ENCODE measurements at places on chromosomes 11 and 22.
A peak's percentile ranks its signal among the peaks of the same experiment; 100 is the strongest.

- H3K27me3 ChIP-seq: no peaks in the 10 kb centered on the region
- H3K36me3 ChIP-seq: peaks cover 96% of the 10 kb centered on the region
- H3K4me1 ChIP-seq: no peaks in the 10 kb centered on the region
- H3K4me3 ChIP-seq: no peak overlapping the region
Measured at GRCh38 chr22:50460938-50461337, 13.9 kb downstream of the SBF1 start.

DNA sequence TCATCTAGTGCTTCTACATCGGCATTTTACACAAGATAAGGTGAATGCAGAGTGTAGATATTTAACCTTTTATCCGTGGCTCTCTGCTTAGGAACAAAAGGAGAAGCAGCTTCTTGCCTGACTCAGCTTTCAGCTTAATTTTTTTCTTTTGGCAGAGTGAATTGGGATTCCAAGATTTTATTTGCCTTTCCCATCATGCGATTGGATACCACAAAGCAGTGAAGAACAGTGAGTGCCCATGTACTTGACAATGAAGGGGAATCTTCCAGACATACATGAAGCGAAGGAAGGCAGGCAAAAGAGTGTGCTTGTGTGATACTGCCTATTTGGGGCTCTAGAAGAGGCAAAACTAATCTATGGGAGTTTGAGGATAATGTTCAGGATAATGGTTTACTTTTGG is 17.0 kb upstream of the CHKA start:
- no peak overlapping the region for H3K4me3 ChIP-seq
- H3K36me3 ChIP-seq: no peaks in the 10 kb centered on the region
- 0 out of 2 replicates have a peak, but pooled peaks cover 3% of the 10 kb centered on the region for H3K27me3 ChIP-seq
- DNase-seq: no peak
- H3K27ac ChIP-seq: no peak overlapping the region

DNA sequence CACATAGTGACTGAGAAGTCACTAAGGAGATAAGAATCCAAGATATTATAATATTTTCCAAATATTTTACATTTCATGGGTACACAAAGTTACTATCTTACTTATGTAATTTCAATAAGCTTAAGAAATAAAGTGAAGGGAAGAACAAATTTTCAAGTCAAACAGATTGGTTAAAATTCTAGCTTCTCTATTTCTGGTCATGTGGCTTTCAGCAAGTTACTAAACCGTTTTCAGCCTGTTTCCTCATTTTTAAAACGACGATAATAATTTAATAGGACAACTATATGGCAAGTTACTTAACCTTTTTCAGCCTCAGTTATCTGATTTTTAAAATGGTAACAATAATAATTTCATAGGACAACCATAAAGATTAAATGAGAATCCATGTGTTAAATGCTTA is 15.6 kb downstream of the DCUN1D5 start:
- no peak for DNase-seq
- no peak overlapping the region for H3K27ac ChIP-seq
- H3K4me3 ChIP-seq: no peak overlapping the region
- H3K27me3 ChIP-seq: no peaks in the 10 kb centered on the region

GRCh38 chr11:7506243-7506642 is 7.6 kb upstream of the PPFIBP2 start:
- H3K27me3 ChIP-seq: no peaks in the 10 kb centered on the region
- no peak for DNase-seq
- H3K4me3 ChIP-seq: no peak overlapping the region
- H3K36me3 ChIP-seq: no peaks in the 10 kb centered on the region

DNA sequence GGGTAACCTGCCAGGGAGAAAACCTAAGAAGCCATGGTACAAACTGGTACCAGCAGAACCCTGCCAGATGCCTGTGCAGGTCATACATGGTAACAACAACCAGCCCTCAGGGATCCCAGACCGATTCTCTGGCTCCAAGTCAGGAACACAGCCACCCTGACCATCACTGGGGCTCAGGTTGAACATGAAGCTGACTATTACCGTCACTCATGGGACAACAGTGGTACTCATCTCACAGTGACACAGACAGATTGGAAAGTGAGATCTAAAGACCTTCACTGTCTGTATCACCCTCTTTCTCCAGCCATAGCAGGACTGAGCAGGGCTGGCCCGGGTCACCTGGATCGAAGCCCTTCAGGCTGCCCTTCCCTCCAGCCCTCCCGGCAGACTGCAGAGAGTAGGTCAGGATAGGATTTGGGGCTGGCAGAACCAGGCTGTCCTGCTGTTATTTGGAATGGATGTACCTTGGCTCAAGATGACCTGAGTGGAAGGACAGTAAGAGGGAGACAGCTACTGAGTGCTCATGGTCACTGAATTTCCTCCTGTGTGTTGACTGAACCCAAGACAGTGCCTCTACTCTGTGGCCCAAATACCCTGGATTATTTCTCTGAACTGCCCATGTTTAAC is 94.7 kb downstream of the GGTLC2 start:
- no peak for DNase-seq
- H3K27me3 ChIP-seq: peaks cover 37% of the 10 kb centered on the region
- H3K27ac ChIP-seq: no peak overlapping the region

- H3K27ac ChIP-seq: no peak overlapping the region
- no peaks in the 10 kb centered on the region for H3K27me3 ChIP-seq
- H3K4me1 ChIP-seq: peaks cover 12% of the 10 kb centered on the region
Measured at GRCh38 chr11:64007629-64008282, 21.5 kb downstream of the OTUB1 start.

GRCh38 chr11:75743711-75744563 is 24.6 kb upstream of the DGAT2 start:
- H3K36me3 ChIP-seq: no peaks in the 10 kb centered on the region
- no peak overlapping the region for H3K27ac ChIP-seq
- no peak for DNase-seq
- no peaks in the 10 kb centered on the region for H3K4me1 ChIP-seq
- no peak overlapping the region for H3K4me3 ChIP-seq
- H3K27me3 ChIP-seq: no peaks in the 10 kb centered on the region

GRCh38 chr11:69630017-69630416 is 10.9 kb upstream of the CCND1 start:
- H3K27ac ChIP-seq: no peak overlapping the region
- no peaks in the 10 kb centered on the region for H3K36me3 ChIP-seq
- H3K4me3 ChIP-seq: no peak overlapping the region
- DNase-seq: no peak

- peak overlapping the region; percentile 91 for H3K27ac ChIP-seq
- no peak overlapping the region for H3K4me3 ChIP-seq
- no peaks in the 10 kb centered on the region for H3K27me3 ChIP-seq
- H3K4me1 ChIP-seq: peaks cover 59% of the 10 kb centered on the region
- no peaks in the 10 kb centered on the region for H3K36me3 ChIP-seq
Measured at GRCh38 chr11:69416762-69417698, 64.4 kb upstream of the LINC01488 start.

- H3K27ac ChIP-seq: no peak overlapping the region
- H3K4me1 ChIP-seq: no peaks in the 10 kb centered on the region
- no peaks in the 10 kb centered on the region for H3K36me3 ChIP-seq
- no peak overlapping the region for H3K4me3 ChIP-seq
- DNase-seq: no peak
Measured at GRCh38 chr11:1205987-1206331, 16.9 kb upstream of the MUC5B start.

DNA sequence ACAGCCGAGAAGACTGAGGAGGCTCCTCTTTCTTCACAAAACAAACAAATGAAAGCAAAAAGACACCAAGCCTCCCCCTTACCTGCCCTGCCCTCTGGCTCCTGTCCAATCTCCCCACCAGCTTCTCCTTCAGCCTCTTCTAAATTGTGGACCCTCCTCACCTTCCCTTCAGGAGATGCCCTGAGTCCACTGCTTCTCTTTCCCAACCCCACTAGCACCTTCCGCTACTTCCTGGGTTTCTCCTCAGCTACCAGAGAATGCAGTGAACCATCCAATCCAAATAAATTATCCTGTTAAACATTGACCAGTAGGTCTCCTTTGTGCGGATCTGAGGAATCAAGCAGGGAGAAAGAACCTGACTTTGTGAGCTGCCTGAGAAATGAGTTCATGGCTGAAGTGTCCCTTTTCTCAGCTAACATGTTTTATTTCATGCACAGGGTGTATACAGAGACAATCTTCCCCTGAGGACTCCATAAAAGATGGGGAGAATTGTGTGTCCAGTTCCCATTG is 63.2 kb upstream of the VPREB1 start:
- no peaks in the 10 kb centered on the region for H3K36me3 ChIP-seq
- peaks cover 35% of the 10 kb centered on the region for H3K27me3 ChIP-seq
- H3K27ac ChIP-seq: no peak overlapping the region
- no peak overlapping the region for H3K4me3 ChIP-seq

DNA sequence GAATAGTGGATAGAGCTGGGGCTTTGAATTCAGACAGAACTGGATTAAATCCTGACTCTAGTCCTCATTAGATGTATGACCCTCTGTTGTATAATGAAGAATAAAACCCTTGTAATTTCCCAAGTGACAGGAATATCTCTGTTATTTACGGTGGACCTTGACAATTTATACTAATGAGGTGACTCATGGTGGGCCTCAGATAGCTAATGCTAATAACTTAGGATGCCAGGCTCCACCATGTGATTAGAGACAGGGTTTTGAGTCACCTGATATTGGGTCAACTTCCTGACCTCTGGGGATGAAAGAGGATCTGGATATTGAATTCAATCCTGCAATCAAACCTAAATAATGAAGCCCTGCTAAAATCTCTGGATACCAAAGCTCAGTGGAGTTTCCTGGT is 33.6 kb downstream of the OSBP start:
- no peak overlapping the region for H3K27ac ChIP-seq
- no peak for DNase-seq
- no peaks in the 10 kb centered on the region for H3K4me1 ChIP-seq
- H3K27me3 ChIP-seq: no peaks in the 10 kb centered on the region
- no peak overlapping the region for H3K4me3 ChIP-seq
- peaks cover 88% of the 10 kb centered on the region for H3K36me3 ChIP-seq

DNA sequence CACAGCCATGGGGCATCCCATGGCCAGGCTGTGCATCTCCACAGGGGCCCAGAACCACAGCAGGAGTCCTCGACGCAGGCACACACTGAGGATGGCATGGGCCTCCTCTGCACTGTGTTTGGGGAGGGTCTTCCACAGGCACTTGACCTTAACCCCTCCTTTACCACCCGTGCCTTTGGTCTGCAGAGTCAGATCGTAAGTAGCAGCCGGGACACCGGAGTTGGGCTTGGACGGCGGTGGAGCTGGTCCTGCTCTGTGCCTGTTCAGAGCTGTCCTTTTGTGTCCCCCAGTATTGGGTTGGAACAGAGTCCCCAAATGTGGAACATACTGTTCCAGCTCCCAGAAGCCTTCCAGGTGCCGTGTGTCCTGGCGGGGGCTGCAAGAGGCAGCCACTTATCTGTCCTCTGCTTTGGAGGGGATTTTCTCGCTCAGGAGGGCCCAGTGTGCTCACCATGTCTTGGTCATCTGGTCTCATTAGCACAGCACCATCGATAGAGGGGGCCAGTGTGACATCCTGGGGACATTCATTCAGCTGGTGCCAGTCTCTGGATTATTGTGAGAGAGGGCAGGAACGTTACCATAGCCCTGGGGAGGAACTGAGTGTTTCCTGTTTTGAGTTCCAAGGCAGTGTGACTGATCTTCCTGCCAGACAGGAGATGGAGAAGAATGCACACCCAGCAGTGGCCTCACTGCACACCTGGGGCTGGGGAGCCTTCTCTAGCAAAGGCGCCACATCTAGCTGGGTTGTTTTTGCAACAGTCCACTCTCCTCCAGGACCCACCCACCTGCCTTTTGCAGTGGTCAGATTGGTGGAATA is 12.4 kb downstream of the CRELD2 start:
- peaks cover 27% of the 10 kb centered on the region for H3K4me1 ChIP-seq
- no peaks in the 10 kb centered on the region for H3K36me3 ChIP-seq
- peak; percentile 75 for DNase-seq

DNA sequence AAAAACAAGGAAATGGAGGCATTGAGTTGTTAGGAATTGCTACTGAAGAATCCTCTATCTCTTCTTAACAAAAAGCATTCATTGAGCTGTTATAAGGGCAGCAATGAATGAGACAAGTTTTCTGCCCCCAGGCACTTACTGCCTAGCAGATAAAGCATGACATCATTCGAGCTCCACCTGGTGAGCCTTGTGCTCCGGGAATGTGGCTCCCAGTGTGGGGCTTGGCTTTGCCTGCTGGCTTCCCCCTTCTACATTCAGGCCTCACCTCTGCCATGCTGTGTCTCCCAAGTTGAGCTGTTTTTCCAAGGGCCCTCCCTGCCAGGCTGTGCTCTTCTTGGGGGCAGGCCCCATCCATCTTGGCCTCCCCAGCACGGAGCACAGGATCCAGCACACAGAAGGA is 56.9 kb upstream of the EIF3D start:
- H3K27me3 ChIP-seq: peaks cover 62% of the 10 kb centered on the region
- no peaks in the 10 kb centered on the region for H3K4me1 ChIP-seq
- H3K4me3 ChIP-seq: no peak overlapping the region
- no peak overlapping the region for H3K27ac ChIP-seq

GRCh38 chr22:38694049-38694448 is 6.7 kb downstream of the JOSD1 start:
- peaks cover 29% of the 10 kb centered on the region for H3K4me1 ChIP-seq
- peaks cover 67% of the 10 kb centered on the region for H3K36me3 ChIP-seq
- no peak for DNase-seq
- no peak overlapping the region for H3K27ac ChIP-seq

GRCh38 chr11:101390539-101390938 is 193.3 kb downstream of the TRPC6 start:
- no peak for DNase-seq
- H3K36me3 ChIP-seq: no peaks in the 10 kb centered on the region
- no peaks in the 10 kb centered on the region for H3K27me3 ChIP-seq
- H3K4me3 ChIP-seq: no peak overlapping the region
- no peak overlapping the region for H3K27ac ChIP-seq

DNA sequence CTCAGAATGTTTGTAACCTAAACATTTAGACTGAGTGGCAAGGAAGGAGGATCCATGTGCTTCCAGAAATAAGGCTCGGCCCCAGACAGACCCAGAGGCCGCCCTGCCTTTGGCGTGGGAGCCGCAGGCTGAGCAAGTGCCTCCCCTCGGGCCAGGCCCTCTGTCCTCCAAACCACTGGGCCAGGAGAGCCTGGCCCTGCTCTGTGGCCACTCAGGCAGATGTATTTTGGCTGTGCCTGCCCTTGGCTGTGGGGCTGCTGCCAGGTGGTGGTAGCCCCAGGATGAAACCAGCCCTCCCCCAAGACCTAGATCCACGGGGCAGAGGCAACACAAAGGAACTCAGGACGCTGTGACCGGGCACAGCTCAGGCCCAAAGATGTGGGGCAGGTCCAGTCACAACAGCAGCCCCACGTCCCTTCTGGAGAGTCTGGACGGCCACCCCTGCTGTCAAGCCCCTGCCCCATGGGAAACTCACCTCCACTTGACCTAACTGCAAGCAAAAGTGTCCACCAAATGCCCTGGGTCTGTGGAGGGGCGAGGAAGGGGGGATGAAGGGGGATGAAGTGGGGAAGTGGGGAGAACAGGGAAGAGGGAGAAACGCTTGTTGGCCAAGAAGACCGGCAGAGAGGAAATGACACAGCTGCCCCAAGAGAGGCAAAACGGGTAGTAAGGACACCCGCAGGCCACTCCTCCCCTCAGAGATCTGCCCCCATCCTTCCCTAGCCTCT is 24.0 kb downstream of the PISD start:
- DNase-seq: no peak
- H3K36me3 ChIP-seq: peaks cover 4% of the 10 kb centered on the region
- no peak overlapping the region for H3K27ac ChIP-seq
- H3K4me1 ChIP-seq: no peaks in the 10 kb centered on the region
- H3K4me3 ChIP-seq: no peak overlapping the region

All from SJSA1 (cell line).